ENCODE measurements at places on chromosomes 4 and X.

- DNase-seq, result no peak
Measured at GRCh38 chrX:10676235-10676957, 56.0 kb upstream of the MID1 start.

DNA sequence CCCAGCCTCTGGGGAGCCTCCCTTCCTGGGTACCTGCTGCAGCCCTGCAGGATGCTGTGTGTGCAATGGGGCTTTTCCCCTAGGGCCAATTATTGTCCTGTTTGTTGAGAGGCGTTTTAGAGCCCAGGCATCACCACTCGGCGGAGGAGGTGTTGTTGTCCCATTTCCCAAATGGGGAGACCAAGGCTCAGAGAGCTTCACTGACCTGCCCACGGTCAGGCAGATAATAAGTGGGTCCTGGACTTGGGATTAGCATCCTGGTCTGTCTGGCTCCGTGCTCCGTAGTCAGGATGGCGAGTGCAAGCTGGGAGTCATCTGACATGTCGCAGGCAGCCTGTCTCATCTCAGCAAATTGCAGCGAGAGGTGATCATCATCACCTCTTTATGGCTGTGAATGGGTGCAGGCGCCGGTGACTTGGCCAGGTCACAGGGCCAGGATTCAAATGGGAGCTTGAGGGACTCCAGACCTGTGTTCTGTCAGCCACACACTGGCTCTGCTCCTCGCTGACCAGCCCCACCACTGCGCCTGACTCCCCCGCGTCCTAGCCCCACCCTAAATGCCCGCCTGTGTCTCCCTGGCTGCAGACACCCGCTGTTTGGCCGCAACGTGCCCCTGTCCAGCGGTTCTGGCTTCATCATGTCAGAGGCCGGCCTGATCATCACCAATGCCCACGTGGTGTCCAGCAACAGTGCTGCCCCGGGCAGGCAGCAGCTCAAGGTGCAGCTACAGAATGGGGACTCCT lies 16.6 kb downstream of the HTRA3 start:
- DNase-seq, result no peak

- DNase-seq, result no peak
Measured at GRCh38 chrX:19137067-19137466, 14.8 kb upstream of the ADGRG2 start.

GRCh38 chr4:3375688-3376087 lies 66.1 kb upstream of the HGFAC start:
- DNase-seq, result no peak

All from CD4-positive, alpha-beta T cell (primary cell).